ENCODE measurements at places on chromosomes 3 and 15.

DNA sequence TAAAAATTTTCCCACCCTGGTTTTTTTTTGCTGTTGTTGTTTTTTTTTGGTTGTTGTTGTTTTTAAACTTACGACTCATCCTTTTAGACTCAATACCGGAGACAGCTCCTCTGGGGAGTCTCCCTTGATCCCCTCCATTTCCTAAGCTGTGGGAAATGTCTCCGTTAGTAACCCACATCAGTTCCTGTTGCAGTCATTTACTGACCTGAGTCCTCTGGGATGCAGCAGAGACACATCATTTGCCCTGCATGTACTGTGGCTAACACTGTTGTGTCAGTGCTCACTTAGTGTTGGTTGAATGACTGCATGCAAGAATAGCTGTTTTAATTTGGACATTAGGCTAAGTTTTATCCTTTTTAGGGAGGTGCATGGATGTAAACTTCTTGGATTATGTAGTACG is 83.8 kb downstream of the MBNL1 start:
- DNase-seq, result no peak

GRCh38 chr3:9949626-9950025 is 2.6 kb downstream of the PRRT3 start:
- no peak for DNase-seq

GRCh38 chr3:118543832-118544231 is 490.8 kb downstream of the IGSF11 start:
- DNase-seq, result no peak

DNA sequence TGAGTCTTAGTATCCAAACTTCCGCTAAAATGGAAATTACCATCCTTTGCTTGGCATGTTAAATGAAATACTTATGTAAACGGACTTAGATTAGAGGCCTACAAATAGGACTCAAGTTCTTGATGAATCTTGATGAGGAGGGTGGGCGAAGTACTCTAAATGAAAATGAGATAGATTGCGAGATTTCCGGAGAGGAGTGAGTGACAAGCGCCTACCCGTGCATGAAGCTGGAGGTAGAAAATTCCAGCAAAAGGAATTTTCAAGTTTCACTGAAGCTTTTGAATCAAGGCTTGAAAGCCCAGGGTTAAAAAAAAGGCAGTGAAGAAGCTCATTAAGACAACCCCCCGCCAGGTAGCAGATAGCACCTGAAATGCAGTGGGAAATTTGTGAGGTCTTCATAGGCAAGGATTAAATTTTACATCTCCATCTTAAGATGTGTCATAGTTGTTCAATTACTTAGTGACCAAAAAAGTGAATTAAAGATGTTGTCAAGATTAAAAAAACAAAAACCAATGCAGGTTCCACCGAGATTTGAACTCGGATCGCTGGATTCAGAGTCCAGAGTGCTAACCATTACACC is 655 bp upstream of the RAB11A start:
- no peak for DNase-seq

DNA sequence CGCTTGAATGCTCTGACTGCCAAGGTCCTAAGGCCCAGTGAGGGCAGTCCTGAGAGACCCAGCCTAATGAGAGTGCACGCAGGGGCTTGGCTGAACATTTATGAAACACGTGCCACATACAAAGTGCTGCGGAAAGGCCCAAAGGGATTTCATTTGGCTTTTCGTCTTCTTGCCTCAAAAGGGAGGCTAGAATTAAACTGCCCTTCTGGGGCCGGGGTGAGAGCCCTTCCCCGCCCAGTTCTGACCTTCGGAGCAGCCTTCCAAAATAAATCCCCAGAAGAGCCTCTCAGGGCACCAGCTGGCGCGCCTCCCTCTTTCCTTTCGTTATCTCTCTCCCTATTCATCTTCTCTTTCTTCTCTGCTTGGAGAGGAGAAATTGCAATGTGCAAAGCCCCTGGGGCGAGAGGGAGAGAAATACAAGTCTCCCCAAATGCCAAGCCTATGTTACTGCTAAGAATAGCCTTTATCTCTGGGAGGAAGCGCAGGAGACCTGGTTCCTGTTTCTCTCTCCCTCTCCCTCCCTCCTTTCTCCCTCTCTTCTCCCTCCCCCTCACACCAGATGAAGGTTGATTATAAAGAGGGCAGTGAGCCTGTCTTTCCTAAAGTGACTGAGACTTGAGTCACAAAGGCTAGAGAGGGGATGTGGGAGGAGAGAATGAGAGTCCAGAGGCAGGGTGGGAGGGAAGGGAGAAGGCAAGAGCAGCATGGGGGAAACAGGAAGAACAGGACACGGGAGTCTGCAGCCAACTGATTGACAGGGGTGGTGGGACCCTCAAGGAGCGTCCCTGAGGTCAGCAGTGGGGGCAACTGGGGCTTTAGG is 36.7 kb upstream of the NDUFB4 start:
- DNase-seq, result no peak

GRCh38 chr3:79367066-79367465 is 400.7 kb downstream of the ROBO1 start:
- DNase-seq, result no peak

DNA sequence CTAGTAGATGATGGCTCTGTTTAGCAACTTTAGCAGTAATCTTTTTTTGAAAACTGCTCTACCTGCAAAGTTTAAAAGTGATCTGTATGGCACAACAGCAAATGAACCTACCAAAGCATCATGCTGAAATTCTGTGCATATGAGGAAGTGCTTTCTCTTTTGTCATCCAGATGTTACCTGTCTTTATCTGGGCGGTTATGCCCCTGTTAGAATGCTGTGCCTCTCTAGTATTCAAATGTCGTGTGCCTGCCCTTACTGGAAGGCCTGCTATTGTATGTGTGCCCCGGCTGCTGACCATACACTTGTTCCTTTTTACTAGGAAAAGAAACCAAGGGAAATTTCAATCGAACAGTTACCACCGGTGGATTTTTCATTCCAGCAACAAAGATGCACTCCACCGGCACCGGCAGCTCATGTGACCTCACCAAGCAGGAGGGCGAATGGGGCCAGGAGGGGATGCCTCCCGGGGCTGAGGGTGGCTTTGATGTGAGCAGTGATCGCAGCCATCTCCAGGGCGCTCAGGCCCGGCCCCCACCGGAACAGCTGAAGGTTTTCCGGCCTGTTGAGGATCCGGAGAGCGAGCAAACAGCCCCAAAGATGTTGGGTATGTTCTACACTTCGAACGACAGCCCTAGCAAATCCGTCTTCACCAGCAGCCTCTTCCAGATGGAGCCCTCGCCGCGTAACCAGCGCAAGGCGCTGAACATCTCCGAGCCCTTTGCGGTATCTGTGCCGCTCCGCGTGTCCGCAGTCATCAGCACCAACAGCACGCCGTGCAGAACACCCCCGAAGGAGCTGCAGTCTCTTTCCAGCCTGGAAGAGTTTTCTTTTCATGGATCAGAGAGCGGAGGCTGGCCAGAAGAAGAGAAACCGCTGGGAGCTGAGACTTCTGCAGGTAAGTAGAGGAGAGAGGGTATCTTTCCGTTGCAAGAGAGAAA is 61.6 kb downstream of the TMEM39A start:
- DNase-seq, result no peak

- DNase-seq, result no peak
These were observed 766.5 kb upstream of the CFAP20DC start for GRCh38 chr3:59816312-59816711.

DNA sequence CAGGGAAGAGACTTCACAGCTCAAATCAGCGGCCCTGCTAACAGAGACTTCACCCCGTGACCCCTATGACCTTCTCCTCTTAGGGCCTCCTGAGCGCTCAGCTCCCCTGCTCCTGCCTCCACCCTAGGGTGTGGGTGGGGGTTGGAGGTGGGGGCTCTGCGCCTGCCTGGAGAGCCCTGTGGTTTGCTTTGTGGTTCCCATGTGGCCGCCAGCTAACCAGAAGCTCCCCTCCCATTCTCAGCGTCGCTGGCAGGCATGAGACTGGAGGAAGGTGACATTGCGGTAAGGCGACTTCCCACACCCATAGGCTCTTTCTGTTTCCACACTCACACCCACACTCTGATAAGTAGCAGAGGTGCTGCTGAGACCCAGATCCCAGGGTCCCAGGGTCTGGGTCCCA is 27.6 kb downstream of the XYLB start:
- peak; percentile 44 for DNase-seq

DNA sequence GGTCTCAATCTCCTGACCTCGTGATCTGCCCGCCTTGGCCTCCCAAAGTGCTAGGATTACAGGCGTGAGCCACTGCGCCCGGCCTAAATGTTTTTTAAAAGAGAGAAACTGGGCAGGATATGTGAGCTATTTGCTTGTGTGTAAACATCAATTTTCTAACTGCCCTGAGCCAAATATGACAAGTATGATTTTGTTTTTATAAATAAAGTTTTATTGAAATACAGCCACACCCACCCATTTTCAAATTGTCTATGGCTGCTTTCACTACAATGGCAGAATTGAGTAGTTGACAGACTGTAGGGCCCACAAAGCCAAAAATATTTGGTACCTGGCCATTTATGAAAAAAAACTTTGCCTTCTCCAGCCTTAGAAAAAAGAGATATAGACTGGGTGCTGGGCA is 15.9 kb upstream of the HDC start:
- DNase-seq, result no peak

GRCh38 chr15:44591326-44591725 is 54.4 kb downstream of the EIF3J start:
- DNase-seq, result no peak

- DNase-seq, result no peak
These were observed 17.0 kb upstream of the AVEN start for GRCh38 chr15:34055868-34056595.

GRCh38 chr3:63067999-63068645 is 192.9 kb upstream of the CADPS start:
- no peak for DNase-seq

DNA sequence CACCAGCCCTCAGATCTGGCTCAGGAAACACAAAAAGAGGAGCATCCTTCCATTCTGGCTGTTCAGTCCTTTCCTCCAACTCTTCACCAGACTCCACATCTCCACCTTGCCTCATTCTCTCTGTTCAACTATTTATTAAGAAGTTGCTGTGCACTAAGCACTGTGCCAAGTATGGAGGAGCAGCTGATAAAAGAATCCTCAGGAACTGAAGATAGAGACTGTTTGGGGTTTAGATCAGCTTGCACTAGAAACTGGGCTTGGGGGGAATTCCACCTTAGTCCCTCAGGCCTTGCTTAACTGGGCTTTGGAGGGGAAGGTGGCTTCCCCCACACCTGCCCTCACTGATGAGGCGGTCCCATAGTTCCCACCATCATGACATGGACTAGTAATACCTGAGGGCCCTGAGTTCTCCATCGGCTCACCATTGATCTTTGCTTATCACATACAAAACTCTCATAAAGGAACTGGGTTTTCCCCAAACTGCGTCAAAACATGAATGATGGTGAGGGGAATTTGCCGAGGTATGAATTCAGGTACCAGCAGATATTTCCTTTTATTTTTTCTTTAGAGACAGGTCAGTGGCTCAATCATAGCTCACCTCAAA is 1.7 kb upstream of the CCR8 start:
- no peak for DNase-seq

DNA sequence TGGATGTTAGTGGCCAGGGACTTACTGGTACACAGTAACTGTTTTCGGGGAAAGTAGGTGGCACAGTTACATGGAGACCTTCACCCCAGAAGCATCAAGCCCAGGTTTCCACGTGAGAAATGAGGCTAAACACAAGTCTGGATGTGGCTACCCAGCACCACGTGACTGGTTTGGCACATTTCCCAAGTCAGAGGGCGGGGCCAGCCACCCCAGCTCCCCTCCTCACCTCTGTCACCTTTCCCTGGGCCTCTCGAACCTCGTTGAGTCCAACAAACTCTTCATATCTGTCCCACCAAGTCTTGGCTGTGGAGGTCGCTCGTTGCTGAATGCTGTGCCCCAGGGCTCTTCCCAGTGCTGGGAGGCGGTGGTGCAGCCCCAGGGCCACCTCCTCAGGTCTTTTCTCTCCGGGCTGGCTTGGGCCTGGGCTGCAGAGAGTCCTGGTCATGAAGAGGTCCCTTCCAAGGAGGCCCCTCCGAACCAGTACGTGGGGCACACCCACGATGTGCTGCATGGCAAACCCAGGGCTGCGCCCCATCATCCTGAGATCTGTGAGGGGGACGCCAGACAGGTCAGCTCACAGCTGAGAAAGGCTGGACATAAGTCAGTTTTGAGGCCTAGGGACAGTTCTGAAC is 4.8 kb upstream of the PLXNB1 start:
- no peak for DNase-seq

DNA sequence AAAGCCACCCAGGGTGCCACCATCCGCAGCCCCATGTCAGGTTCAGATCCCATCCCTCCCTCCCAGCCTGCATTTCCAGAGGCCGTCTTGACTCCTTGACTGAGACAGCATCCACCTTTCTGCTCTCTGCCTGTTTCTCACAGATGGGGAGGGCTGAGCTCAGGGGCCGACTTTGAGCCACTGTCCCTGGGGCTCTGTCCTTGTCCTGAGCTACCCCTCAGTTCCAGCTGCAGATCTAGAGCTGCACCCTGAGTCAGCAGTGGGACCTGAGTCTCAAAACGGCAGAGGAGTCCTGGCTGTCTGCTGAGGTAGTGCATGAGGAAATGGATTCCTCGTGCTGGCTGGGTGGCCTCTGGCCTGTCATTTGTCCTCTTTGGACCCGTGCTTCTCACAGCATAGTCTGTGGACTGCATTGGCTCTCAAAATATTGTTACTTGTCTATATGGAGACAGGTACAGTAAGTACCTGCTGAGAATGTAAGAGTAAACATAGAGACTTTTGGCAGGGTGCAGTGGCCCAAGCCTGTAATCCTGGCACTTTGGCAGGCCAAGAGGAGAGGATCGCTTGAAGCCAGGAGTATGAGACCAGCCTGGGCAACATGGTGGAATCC is 22.3 kb downstream of the RPLP1 start:
- no peak for DNase-seq

- DNase-seq, result no peak
These were observed 35.7 kb downstream of the CCNB2 start for GRCh38 chr15:59140422-59141226.

- no peak for DNase-seq
These were observed 335.5 kb downstream of the ARPP21 start for GRCh38 chr3:35974872-35975271.

- DNase-seq, result no peak
These were observed 153.4 kb downstream of the OTOL1 start for GRCh38 chr3:161649900-161650484.

DNA sequence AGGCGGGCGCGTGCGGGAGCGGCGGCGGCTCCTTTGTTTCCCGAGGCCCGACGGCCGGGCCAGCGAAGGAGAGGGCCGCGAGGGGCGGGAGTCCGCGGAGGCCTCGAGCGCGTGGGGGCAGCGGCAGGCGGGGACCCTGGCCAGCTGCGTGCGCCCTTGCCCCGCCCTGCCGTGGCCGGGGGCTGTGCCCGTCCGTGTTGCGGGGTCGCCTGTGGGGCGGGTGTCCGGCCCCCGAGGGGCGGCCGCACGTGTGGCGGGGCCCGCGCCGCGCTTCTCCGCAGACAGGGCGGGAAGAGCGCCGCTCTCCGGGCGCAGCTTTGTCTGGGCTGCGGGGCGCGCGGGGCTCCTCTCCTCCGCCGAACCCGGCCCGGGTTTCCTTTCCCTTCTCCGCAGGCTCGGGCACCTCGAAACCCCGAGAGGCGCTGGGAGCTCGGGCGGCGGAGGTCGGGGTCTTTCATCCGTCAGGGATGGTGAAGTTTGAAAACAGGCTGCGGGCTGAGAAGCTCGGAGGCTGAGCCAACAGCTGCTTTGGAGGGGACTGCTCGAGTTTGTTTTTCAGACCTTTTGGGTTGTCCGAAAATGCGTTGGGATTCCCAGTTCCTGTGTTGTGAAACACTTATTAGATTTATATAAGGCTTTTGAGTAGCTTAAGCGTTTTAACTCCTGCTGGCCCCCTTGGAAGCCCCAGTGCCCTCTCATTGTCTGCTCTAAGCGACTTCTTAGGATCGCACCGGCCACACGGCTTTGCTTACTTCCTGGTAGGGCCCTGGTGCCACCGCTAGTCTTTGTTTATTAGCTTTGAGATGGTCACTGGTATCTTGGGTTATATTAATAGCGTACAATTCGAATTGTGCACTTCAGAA is 817 bp downstream of the USP3 start:
- peak; percentile 43 for DNase-seq

GRCh38 chr3:178895178-178895789 is 176.3 kb downstream of the ZMAT3 start:
- no peak for DNase-seq

Data from activated T-helper 2 cell treated with anti-CD3 and anti-CD28 coated beads, Interferon-gamma antibody, Interleukin-2, Interleukin-4, amounts not matched to agents 10 μg/mL and 5 μg/mL and 100 μg/mL, durations not matched to agents 14 hours and 24 hours and 36 hours (primary cell).